Activated CD8-positive, alpha-beta memory T cell treated with anti-CD3 and anti-CD28 coated beads for 4 hours (primary cell): ENCODE measurements at places on chromosomes 2 and 18.

DNA sequence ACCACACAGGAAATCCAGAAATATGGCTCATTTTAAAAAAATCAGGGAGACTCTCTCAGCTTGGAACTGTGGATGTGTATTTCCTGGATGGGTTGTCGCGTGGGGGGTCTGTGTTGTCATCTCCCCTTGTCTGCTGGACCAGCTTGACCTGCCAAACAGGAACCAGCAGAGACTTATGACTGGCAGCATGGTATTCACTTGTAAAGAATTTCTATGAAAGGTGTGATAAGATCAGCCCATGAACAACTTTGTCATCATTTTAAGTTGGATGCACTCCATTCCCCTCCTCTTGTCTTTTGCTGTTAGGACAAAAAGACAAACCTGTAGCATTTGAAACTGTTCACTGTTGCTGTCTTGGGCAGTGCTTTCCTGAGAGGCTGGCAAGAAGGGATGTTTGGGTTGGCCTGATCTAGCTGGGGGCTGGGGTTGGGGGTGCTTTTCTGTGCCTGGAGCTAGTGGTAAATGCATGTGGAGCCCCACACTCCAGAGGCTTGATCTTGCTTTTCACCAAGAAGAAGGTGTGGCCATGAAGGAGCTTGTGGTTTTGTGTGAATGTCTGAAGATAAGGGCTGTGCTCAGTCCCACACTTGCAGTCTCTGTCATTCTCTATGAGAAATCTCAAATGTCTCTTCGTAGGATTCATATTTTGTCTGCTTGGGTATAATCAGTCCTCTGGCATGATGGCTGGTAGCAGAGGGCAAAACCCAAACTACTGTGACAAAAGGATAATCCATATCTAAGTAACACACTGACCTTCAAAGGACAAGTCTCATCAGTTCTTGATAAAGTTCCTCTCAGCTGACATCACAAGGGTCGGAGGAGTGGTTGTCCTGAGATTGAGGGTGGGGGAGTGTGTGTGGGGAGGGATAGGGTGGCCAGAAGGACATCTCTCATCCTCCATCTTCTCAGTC, 39.0 kb downstream of the RALB start:
- DNase-seq = no peak

- no peak for DNase-seq
These were observed 243.5 kb downstream of the WDPCP start for GRCh38 chr2:63344575-63345284.

GRCh38 chr2:56372071-56372656, 188.4 kb downstream of the CCDC85A start:
- DNase-seq = no peak

- no peak for DNase-seq
These were observed 138.7 kb upstream of the CCDC150 start for GRCh38 chr2:196500686-196501431.

DNA sequence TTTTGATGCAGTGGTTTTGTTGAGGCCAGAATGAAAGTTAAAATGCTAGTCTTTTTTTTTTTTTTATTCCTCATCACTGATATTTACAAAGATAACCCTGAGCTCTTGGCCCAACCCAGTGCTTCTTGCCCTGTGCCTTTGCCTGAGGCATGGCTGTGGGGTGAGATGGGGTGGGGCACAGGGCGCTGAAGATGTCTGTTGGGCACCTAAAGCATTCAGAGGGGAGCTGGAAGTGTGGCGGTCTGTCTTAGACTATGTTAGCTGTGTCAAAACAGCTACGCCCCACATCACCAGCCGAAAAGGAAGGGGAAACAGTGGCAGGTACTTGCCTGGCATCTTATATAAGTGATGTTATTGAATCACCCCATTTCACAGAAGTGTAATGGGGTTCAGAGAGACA, 20.7 kb downstream of the TOGARAM2 start:
- DNase-seq = no peak

- DNase-seq = no peak
These were observed 217.6 kb downstream of the CDH7 start for GRCh38 chr18:65968239-65969004.

- DNase-seq = no peak
These were observed 315.0 kb downstream of the PARD3B start for GRCh38 chr2:204860274-204860673.

DNA sequence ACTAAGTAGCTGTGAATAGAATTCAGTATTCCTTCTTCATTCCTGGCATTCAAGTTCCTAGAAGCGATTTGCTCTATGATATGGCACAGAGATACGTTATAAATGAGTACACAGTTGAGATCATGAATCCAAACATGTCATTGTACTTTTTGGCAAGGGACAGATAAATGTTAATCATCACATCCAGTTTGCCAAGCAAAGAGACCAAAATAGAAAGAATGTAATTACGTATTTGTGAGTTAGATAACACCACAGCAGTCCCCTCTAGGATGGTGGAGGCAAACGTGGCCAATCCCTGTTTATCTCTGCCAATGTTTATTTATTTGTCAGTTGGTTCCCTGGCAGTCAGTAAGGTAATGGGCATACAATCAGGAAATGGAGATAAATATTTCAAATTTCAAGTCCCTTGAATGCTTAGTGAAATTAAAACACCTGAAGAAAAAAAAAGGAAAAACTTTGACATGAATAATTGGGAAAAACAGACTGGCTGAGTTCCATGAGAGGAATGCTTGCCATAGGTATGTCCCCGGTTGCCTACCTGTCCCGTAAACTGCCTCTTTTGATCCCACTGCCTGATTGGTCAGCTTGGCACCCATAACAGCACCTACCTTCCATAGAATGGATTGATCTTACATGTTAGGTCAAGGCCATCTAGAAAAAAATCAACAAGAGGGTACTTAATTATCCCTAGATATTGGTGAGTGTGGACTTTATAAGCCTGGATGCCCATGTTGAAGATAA, 451.1 kb upstream of the NETO1 start:
- DNase-seq = no peak

DNA sequence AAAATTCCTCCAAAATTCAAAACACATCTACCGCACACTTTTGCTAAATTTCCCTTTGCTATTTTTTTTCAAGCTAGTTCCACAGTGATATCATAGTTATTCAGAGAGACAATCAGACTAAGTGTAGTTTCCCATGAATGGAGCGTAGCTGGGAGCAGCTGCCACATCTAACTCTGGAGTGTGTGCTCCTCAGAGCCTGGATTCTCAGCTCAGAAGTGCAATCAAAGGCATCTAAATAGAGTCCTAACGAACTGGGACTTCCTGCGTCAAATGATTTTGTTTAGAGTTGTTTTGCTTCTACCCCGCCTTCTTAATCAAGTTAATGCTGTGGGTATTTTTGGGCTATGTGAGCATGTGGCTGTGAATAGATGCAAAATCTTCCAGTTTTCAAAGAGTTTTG, 160.3 kb downstream of the TMEM18 start:
- DNase-seq = no peak

DNA sequence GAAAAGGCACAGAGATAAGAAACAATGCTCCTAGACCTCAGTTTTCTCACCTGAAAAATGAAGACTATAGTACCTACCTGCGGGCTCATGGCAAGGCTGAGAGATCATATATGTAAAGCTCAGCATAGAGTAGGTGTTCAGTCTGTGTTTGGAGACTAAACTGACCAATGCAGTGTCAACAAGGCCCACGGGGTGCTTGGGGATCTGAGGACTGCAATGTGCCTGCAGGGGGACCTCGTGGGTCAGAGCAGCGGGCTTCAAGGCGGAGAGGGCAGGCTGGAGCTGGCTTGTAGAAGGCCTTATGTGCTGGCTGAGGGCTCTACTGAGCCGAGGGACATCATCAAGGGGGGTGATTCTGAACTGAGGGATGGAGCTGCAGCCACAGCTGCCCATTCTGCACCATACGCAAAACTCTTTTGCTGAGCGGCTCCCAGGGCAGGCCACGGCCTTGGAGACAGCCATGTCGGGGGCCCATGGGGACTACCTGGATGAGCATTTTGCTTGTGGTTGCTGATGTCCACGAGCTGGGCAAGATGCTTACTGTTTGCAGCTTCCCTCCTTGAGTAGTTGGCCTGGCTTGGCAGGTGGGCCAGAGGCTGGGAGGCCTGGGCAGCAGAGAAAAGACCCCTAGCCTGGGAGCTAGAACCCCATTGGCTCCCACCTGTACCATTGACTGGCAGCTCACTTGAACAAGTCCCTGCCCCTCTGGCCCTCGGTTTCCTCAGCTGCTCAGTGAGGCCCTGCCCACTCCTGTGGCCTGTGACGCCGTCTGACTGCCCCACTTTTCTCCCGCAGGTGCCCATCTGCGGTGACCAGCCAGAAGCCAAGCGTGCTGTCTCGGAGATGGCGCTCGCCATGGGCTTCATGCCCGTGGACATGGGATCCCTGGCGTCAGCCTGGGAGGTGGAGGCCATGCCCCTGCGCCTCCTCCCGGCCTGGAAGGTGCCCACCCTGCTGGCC, 23.5 kb downstream of the STEAP3 start:
- DNase-seq = no peak
